ENCODE measurements at places on chromosomes 3 and 15.

DNA sequence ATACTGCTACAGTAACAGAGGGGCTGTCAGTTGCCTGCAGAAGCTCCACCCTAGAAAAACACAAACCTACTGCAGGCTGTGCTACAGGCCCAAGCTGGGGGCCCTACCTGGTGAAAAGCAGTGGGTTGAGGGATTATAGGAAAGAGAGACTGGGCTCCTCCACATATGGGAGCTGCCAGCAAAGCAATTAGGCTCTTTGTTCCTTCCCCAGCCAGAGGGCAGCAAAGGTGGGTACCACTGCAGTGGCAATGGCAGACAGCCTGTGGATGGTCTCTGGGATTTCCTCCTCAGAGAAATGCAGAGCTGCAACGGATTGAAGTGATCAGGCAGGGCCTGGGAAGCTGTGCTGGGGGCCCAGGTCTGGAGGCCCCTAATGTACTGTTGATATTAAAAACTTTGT lies 19.1 kb upstream of the DNAAF4 start:
- no peak for DNase-seq

DNA sequence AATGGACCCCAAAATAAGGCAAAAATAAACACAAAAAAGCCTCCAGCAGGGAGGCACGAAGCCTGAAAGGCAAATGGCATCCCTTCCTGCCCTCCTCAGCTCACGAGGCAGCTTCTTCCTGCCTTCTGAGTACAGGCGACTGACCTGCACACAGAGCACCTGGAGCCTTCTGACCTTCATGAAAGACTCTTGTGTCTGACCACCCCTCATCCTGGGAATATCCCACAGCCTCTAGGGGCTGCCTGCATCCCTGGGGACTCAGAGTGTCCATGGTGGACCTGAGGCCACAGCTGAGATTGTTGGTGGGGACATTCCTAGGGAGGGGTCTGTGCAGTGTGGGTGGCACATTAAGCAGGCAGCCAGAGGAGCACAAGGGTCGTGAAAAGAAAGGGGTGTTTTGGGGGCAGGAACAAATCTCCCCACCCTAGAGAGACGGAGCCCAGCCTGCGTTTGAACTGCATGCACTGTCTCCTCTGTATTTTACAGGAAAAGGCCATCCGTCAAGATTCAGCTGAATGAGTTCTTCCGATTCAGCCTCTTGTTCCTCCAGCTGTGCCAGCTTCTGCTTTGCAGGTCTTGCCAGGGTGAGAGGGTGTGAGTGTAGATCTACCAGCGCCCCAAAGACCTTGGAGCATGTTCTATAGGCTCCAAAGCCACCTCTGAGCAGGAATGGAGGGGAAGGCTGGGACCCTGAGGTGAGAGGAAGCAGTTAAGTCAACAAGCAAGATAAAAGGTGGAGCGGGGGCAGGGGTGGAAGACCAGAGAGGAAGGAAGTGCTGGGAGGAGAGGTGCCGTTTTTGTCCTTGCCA lies 80.4 kb upstream of the MEF2A start:
- peak; percentile 65 for DNase-seq

- no peak for DNase-seq
These were observed 344.2 kb upstream of the GRM7 start for GRCh38 chr3:6516694-6517093.

DNA sequence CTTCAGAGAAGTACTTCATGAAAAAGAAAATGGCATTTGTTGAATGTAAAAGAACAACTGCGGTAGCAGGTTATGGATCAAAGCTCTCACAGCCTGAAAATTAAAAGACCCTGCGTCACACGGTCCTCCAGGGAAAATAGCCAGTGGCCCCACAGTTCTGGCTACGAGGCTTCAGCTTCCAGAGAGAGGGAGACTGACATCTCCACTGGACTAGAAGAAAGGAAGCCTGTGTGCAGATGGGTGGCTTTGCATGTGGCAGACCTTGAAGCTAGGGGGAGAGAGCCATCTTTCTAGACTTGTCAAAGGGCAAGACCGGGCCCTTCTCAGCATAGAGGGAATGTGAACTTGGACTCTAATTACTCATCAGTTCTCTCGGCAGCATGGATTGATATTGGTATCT lies 159.4 kb downstream of the SLCO3A1 start:
- no peak for DNase-seq

- DNase-seq, result no peak
These were observed 1124.8 kb downstream of the SI start for GRCh38 chr3:163953526-163953925.

GRCh38 chr3:45249391-45249790 lies 23.3 kb upstream of the TMEM158 start:
- no peak for DNase-seq

DNA sequence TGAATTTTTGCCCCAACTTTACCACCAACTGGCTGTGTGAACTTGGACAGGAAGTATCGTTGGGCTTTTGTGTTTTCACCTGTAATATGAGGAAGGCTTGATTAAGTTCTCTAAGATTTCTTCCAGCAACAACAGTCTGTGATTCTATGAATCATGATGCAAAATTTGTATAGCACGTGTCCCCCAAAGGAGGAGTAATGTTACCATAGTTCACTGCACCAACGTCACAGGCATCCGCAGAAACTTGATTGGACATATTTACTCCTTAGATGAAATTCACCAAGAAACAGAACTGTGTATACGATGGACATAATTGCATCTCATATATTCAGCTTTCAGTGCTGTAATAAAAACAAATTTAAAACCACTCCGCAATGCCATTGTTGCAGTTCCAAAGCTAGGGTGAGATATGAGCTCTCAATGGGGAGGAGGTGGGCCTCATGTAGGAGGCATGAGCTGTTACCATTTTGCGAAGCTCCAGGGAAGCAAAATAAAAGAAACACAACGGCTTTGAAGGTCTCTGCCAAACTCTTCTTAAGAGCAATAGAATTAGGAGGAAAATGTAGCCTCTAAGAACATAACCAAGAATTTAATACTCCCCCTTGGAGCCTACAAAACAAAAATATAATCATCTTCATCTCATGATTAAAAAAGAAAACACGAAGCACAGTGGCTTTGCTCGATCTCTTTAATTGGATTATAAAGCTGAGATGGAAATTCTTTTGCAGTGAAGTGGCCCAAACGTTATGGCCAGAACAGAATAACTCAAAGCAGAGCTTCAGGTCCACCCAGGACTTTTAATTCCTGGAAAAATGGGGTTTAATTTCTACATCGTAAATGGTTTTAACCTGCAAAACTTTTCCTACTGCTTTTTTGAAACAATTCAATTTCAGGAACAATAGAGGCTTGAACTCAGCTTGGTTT lies 80.7 kb downstream of the CHST2 start:
- no peak for DNase-seq

- no peak for DNase-seq
These were observed 35.2 kb upstream of the CTDSPL start for GRCh38 chr3:37826502-37826901.

DNA sequence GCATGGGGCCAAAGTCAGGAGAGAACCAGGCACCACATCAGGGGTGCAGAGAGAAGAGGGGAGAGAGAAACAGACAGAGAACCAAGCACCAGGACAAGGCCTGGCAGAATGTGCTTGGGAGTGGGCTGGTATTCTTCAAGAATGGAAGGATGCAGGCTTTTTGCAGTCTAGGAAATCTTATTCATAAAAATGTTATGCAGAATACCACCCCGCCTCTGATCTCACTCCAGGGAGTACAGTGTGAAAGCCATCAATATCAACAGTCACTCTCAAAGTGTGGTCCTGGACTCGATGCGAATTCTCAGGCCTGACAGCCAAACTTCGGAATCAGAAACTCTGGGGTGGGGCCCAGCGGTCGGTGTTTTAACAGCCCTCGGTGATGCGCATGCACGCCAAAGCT lies 16.9 kb downstream of the NTRK3 start:
- no peak for DNase-seq

DNA sequence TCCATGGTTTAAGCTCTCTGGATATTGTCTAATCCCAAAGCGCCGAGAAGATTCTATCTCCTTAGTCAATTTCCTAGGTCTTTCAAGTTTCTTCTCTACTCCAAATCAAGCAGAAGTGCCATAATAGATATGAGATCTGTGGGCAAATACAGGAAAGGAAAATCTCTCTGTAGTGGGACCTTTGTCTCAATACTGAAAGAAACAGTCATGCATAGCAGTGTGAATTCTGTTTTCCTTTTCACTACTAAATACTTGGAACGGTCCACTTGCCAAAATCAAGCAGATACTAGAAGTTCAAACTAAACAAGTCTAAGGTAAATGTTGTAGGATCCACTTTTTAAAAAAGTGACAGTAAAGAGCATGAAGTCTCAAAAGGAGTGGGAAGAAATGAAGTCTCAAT lies 236.6 kb downstream of the ZMAT3 start:
- DNase-seq, result no peak

GRCh38 chr3:188158731-188159310 lies 4.9 kb downstream of the LPP start:
- no peak for DNase-seq

- DNase-seq, result no peak
These were observed 464.8 kb downstream of the EPHA3 start for GRCh38 chr3:89572261-89572660.

DNA sequence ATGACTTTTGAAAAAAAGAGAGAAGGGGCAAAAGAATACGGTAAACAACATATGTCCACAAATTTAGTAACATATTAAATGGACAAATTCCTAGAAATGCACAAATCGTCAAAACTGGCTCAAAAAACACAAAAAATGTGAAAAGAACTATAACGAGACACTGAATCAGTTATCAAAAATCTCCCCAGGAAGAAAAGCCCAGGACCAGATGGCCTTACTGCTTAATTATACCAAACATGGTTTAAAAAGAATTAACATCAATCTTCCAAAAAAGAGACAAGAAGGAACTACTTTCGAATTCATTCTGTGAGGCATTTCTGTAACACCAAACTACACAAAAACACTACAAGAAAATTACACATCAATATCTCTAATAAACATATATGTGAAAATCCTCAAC lies 117.4 kb downstream of the STAG1 start:
- no peak for DNase-seq

- peak; percentile 84 for DNase-seq
These were observed 3.0 kb downstream of the RAB6B start for GRCh38 chr3:133892541-133893231.

DNA sequence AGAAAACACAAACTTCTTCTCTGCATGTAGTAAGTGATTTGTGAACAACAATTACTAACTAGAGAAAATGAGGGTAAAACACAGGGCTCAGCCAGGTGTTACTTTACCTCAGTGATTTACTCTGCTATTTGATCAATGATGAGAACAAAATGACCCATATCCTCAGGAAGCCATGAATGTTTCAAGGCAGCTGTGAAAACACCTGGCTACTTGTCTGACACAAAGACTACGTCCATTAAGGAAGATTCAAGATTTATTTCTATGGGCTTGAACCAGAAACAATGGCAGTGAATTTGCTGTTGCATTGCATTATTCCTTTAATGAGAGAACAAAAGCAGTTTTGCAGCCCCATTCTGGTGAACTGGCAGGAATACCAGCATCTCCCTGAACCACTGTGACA lies 374.6 kb upstream of the ARL6 start:
- DNase-seq, result no peak

- no peak for DNase-seq
These were observed 136.9 kb upstream of the SLC2A2 start for GRCh38 chr3:171163101-171164066.

GRCh38 chr3:7504886-7505775 lies 644.2 kb downstream of the GRM7 start:
- no peak for DNase-seq

- DNase-seq, result no peak
These were observed 75.2 kb downstream of the LRIG1 start for GRCh38 chr3:66425576-66426114.

DNA sequence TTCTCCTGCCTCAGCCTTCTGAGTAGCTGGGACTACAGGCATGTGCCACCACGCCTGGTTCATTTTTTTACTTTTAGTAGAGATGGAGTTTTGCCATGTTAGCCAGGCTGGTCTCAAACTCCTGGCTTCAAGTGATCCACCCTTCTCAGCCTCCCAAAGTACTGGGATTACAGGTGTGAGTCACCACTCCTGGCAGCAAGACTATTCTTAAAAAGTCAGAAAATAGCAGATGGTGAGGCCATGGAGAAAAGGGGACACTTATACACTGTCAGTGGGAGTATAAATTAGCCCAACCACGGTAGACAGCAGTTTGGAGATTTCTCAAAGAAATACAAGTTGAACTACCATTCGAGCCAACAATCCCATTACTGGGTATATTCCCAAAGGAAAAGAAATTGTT lies 603.3 kb upstream of the TBL1XR1 start:
- no peak for DNase-seq

- DNase-seq, result no peak
These were observed 178.8 kb downstream of the ABHD5 start for GRCh38 chr3:43869491-43869890.

All from common myeloid progenitor, CD34-positive (primary cell).